ENCODE measurements at places on chromosomes 5 and 9. TPM values are rescaled to one million over a fixed set of nuclear protein-coding genes. Genes with fewer than 3 reads are reported as not detected.
A peak's percentile ranks its signal among the peaks of the same experiment; 100 is the strongest.

The MBLAC2 gene
- 7.5 TPM for total RNA-seq

The ANKRD55 gene
- total RNA-seq = not detected

The GABRA1 gene
- total RNA-seq = not detected

The PCYOX1L gene
- total RNA-seq = 16.6 TPM

The IFNA17 gene
- total RNA-seq = not detected

The GFPT2 gene
- 2.7 TPM for total RNA-seq

DNA sequence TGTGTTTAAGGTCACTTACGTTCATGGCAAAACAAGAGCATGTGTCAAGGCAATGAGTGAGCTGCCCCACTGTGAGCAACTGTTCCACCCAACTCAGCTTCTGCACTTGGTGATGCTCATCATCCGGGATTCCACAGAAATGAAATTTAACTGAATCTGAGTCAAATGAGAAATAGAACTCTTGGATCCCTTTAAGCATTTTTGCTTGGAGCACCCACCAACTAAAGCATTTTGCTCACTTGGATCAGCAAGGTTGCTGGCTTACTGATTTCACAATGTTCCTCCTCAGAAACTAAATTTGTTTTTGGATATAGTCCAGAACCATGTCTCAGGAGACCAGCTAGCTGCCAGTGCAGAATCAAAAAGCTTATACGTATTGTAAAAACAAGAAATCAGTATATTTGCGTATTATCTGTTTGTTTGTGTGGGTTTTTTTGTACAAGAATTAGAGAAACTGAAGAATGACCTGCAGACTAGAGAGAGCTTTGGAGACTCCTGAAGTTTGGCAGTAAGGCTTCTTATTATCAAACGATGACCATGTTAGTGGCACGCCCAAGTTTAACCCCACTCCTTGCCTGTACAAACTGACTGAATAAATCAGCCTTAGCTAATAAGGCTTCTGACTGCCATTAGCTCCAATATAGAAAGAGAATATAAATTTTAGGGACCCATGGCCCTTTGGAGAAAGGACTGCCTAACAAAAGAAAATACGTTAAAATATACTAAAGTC, 153.8 kb upstream of the FST start:
- DNase-seq = peak; percentile 31

GRCh38 chr5:64811050-64811640, 42.4 kb downstream of the CWC27 start:
- DNase-seq = no peak

Data from MG63 (cell line).